ENCODE measurements at places on chromosomes 5 and 9.
A peak's percentile ranks its signal among the peaks of the same experiment; 100 is the strongest.

- no peak for DNase-seq
These were observed 355.1 kb upstream of the TUSC1 start for GRCh38 chr9:26033336-26033735.

- no peak for DNase-seq
These were observed 8.5 kb downstream of the ELOVL7 start for GRCh38 chr5:60835554-60835953.

DNA sequence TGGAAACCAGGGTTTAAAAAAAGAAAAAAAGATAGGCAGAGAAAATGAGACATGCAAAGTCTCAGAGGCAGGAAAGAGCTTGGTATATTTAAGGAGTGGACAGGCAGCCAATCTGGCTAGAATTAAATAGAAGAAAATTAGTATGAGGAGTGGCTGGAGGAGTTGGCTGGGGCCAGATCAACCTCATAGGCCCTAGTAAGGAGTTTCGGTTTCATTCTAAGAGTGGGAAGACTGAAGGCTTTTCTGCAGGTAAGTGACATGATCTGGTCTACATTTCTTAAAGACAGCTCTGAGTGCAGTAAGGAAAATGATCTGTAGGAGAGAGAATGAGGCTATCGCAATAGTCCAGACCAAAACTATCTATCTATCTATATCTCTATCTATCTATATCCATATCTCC, 27.5 kb downstream of the ADRB2 start:
- no peak for DNase-seq

- no peak for DNase-seq
These were observed 301.4 kb upstream of the RFX3 start for GRCh38 chr9:3827175-3827574.

- no peak for DNase-seq
These were observed 16.8 kb downstream of the MACROH2A1 start for GRCh38 chr5:135382106-135382790.

DNA sequence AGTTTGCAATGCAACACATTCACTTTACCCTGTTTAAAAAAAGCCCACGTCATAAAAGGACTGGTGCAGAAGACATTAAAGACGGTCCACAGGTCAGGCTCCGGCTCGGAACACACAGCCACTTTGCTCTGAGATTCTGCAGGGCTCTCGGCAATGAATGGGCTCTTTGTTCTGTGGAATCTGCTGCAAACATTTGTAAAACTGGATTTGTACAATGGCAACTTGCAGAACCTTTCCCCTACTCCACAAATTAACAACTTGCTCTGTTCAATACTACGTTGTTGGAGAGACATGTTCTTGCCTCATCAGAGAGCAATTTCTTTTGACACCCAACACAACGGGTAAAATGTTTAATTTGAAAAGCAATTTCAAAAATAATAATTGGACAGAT, 13.0 kb upstream of the NR5A1 start:
- DNase-seq = no peak

DNA sequence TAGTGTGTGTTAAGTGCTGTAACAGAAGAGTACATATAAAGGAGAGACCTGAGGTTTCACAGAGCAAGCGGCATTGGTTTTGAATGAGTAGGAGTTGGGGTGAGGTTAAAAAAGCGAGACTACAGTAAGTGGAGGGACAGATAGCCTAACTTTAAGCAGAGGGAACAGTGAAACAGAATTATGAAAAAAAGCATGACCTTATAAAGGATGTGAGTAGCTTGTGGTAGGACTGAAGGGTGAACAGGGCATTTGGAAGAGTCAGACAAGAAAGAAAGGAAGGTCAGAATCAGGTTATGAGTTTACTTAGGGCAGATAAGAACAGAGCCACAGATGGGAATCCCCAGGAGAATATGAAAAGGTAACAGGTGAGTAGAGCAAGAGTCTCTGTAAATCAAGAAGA, 22.5 kb downstream of the MSANTD3 start:
- DNase-seq = no peak

DNA sequence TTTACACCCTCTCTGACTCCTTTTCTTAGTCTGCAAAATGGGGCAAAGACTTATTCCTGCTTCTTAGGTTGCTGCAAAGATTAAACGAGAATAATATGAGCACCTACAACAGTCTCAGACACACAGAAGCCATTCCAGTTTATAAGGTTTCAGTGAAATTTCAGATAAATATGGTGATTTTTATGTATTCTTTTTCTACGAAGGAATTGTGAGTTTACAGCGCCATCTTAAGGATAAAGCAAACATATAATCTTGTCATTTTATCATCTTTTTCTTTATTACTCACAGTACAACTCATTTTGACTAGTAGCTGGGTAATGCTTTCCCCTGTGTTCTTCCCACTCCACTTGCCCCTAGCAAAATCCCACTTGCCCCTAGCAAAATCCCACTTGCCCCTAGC, 29.2 kb upstream of the SMC5 start:
- peak; percentile 79 for DNase-seq

DNA sequence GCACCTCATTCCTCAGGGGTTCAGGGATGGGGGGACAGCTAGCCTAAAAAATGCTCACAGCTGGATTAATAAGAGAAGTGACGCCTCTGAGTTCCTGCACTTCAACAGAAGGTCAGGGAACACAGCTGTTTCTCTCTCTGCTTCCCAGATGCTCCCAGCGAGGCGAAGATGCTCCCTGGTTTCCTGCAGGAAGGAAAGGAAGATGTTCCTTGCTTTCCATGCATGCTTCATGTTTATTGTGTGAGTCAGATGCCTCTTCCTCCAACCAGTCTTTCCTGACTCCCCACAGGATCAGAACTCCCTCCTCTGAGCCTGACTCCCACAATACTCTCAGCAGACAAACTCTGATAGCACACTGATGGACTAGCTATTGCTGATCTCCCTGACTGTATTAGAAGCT, 71.9 kb downstream of the MFAP3 start:
- DNase-seq = no peak

DNA sequence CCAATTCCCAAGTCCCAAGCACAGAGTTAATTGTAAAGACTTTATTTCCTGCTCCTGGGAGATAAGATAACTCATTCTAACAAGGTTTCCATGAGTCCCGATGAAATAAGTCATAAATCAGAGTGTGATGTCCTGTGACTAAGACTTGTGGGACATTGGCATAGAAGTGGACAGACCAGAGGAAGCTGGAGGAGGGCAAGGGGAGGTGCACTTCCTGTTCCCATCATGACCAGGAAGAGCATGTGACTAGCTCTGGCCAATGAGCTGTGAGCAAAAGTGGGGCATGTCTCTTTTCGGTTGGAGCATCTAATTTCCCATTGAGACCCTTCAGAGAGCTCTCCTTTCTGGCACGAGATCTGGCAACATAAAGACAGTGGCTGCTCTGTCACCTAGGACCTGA, 100.4 kb downstream of the ZNF354C start:
- DNase-seq = no peak

DNA sequence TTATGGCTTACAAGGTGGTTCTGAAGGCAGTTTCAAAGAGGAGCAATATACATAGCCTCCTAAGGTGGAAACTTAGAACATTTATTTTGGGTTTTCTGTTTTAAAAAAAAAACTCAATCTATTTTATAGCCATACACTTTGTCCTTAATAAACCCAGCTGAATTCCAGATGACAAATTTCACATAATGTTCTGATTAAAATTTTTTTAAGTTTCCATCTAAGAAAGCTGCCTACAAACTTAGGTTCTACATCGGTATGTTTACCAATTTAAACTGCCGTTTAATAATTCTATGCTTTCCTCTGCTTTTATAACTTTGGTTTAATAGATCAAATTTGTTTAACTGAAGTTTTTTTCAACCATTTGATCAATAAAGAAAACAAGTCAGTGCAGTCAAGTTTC, 12.5 kb downstream of the NR3C1 start:
- DNase-seq = no peak

DNA sequence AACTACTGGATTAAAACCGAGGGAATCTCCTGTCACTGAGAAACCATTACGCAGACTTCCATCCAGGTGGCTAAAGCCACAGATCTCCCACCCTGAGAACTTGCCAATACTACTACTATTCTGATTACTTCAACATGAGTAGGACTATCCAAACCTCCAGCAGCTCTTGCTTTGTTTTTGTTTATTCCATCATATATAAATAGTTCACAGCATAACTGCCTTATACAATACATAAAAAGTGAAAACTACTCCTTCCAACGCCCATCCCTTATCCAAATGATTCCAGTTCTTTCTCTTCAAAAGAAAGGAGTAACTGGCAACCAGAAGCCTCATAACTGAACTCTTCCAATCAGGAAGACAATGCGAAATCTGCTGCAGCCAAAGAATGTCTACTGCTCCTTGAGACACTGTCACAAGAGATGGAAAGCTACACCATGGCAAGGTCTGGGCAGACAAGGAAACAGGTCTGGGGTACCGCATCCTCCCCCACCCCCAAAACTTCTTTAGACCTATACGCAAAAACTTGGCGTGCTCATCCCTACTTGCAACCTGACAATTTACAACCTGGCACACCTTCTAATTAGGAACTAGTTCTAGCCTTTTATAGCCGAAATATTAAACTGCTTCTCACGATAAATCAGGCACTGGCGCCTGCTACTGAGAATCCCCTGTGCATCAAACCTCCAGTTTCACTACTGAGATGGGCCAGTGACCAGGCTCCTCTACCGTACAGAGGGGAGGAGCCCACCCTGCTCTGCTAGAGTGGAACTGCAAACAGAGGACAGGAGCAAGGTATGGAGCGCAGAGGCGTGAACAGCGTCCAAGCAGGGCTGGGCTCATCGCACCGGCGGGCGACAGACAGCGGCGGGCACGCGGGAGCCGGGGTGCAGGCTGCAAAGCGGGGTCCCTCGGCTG, 986 bp downstream of the PLPP1 start:
- peak; percentile 68 for DNase-seq

GRCh38 chr5:95374061-95374460, 17.1 kb upstream of the FAM81B start:
- no peak for DNase-seq

- no peak for DNase-seq
These were observed 92.6 kb upstream of the GAS1 start for GRCh38 chr9:87039809-87040392.

GRCh38 chr5:55603922-55604321, 69.2 kb upstream of the PLPP1 start:
- no peak for DNase-seq

GRCh38 chr9:113738496-113738892, 137.6 kb upstream of the ZNF618 start:
- DNase-seq = peak; percentile 0

DNA sequence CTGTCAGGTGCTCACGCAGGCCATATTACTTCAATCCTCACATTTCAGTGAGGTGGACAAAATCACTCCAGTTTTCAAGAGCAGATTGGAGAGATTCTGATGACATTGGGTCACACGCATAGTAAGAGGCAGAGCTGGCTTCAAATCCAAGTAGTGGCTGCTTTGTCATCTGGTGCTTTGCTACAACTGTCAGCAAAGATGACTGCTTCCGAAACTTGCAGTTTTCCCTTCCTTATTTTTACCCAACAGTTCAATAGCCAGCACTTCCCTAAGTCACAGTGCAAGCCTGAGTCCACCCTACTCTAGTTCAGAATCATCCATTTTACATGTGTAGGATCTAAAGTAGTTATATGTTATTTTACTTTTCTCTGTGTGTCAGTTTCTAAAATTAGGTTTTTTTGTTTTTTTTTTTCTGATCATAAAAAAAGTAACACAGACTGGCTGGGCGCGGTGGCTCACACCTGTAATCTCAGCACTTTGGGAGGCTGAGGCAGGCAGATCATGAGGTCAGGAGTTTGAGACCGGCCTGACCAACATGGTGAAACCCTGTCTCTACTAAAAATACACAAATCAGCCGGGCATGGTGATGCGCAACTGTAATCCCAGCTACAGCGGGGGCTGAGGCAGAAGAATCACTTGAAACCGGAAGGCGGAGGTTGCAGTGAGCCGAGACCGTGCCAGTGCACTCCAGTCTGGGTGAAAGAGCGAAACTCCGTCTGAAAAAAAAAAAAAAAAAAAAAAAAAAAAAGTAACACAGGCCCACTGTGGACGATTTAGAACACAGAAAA, 49.6 kb downstream of the ANKDD1B start:
- no peak for DNase-seq

DNA sequence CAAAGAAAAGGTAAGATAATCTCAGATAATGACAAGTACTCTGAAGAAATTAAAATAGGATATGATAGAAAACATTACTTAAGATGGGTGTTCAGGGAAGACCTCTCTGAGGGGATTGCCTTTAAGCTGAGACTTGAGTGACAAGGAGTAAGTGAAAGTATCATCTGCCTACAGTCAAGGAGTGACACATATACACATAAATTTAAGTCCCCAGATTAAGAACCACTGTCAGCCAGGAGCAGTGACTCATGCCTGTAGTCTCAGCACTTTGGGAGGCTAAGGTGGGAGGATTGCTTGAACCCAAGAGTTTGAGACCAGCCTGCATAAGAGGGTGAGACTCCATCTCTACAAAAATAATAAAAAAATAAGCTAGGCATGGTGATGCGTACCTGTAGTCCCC, 19.7 kb upstream of the ANKHD1 start:
- no peak for DNase-seq

DNA sequence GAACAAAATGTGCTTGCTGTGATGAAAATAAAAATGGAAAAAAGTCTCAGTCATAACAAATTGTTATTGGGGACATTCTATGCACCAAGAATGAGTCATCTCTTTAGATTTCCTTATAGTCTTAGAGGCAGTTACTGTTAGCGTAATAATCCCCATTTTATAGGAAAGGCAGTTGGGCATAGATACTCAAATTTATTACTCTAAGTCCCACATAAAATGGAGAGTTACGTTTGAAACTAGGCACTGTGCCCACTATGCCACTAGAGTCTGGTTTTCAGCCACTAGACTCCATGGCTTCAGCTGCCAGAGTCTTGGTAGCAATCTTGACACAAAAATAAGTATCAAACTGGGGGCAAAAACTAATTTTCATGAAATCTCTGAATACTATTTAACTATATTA, 317.9 kb upstream of the MEF2C start:
- no peak for DNase-seq

GRCh38 chr5:33827885-33828284, 63.9 kb downstream of the ADAMTS12 start:
- DNase-seq = no peak

DNA sequence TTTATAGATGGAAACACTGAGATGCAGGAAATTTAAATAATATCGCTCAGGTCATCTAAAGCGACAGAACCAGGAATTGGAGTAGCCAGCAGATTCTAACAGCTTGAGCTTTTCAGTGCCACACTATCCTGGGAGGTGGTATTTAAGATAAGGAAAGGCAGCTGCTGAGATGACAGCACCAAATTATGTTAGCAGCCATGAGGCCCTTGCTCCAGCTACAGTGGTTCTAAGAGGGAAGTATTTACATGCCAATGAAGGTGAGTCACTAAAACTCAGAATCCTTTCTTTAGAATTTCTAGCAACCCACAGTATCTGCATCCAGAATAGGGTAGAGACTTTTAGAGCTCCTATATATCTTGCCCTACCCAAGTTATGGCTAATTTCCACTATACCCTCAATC, 127.0 kb upstream of the VLDLR start:
- no peak for DNase-seq

Measured in cerebellar cortex (tissue), 1 donor.